ENCODE measurements at places on chromosomes 11 and 22.

DNA sequence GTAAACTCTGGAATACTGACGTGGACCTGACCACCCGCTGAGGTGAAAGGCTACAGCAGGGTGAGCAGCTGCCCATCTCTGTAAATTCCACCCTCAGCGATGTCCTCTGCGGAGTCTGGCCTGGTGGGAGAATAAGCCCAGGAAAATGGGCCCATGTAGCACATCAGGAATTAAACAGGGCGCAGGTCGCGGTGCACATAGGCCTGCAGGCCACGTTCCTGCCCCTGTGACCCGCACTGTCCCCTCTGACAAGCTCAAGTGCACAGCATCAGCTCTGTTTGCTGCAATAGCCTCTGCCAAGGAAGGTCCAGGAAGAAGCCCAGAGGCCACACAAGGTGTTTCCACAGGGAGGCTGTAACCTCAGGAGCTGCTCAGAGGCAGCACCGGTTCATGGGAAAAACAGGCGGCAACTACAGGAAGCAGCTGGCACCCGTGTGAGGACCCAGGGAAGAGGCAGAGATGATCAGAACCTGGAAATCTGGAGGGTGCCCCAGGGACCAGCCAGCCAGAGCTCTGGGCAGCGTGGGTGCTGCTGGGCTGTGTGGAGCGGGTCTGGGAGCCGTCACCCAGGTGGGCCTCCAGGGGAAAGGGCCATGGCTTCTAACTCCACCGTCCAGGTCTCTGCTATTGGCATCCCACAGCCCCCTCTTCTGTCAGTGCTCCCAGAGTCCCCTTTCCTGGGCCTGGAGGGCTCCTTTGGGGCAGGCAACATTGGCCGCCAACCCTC is 808 bp upstream of the IFITM2 start:
- no peak for DNase-seq

GRCh38 chr11:46380340-46381047 is 975 bp upstream of the MDK start:
- DNase-seq: no peak

DNA sequence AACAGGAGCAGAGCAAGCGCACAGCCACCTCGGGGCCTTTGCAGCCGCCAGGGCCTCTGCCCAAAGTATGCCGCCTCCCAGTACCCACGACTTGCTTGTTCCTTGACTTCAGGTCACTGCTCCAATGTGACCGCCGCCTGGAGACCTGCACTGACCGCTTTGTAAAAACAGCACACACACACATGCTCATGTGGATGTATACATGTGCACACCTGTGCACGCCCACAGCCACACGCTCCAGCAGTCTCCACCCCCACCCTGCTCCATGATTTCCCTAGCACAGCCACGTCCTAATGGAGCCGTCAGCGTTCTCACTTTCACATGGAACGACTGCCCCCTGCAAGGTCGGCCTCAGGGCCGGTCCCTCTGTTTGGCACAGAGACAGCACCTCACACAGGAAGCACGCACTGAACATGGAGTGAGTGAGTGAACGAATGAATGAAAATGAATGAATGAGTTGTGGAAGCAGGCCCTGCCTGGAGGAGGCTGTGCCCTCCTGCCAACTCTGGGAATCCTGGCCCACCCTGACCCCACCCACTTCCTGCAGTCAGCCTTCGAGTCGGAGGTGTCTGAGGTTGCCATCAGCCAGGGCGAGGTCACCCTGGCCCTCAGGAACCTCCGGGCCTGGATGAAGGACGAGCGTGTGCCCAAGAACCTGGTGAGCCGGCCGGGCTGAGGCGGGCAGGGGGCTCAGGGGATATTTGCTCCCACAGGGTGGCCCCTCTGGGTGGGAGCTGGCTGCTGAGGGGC is 8.0 kb downstream of the ALDH3B1 start:
- no peak for DNase-seq

GRCh38 chr11:120589376-120589775 is 77.8 kb downstream of the GRIK4 start:
- no peak for DNase-seq

DNA sequence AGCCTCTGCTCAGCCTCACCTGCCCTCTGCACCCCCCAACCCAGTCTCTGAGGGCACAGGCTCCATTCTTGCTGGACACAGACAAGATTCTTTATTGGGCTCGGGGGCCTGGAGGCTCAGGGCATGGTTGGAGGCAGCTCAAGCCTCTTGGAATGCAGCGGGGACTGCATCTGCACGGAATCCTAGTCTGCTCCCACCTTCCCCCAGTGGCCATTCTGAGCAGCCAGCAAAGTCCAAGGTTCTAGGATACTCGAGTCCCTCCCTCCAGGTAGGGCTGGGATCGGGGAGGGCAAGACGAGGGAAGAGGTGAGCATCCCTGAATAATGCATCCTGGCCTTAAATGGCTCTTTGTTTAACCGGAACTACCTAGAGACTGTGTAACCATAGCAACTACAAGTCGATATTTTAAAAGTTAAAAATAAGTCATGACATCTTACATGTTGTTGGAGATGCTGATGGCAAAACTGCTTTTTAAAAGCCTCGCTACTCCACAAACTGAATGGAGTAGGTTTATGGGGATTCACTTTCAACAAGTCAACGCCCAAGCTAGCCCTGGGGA is 10.7 kb upstream of the IGSF22 start:
- DNase-seq: no peak

DNA sequence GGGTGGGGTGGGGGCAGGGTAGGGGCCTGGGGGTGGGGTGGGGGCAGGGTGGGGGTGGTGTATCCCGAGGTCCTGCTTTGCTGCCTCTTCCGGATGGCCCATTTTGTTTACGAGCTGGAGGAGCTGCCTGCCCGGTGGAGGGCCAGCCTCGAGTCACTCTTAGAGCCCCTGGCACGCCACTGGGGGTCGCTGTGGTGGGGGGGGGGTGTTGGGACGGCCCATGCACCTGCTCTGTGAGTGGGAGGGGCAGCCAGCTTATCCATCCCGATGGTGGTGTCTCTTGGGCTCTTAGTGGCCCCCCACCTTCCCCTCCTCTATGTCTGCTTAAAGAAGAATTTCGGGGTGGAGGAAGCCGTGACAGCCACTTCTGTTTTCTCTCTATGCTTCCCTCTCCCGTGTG is 24.6 kb downstream of the MRGPRD start:
- DNase-seq: no peak

- no peak for DNase-seq
Observed at GRCh38 chr11:121417055-121417551, 35.0 kb upstream of the SORL1 start.

DNA sequence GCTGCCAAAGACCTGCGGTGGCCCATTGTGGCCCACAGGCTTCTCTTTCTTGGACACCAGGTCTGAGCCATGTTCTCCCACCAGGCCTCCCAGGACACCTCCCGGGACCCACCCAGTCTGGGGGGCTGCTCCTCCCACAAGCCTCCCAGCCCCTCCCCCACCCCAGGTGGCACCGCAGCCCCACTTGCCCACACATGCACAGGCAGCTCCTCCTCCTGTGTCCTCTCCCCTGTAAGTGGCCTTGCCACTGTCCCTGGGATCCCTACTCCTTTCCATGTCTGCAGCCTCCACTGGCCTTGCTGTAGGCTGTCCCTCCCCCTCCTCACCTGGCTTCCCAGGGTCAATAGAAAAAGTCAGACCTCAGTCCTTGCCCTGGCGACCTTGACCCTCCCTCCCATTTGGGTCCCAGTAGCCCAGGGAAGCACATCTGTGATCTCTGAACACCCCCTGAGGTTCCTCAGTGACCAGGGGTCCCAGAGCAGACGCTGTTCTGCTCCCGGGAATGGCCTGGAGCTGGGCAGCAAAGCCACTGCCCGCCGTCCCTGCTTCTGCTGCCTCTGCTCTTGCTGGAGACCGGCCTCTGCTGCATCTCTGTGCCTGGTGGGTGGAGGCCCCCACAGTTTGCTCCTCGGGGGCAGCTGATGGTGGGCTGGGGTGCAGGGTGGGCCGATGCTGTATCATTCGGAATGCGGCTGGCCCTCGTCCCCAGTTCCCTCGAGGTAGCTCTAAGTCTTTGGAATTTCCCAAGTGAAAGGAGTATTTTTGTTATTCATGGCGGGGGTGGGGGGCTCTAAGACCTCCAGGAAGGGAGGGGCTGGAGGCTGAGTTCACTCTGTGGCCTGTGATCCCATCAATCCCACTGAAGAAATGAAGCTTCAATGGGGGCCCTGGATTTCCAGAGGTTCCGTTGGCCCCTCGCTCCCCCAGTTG is 43.6 kb downstream of the ARHGAP8 start:
- no peak for DNase-seq

- no peak for DNase-seq
Observed at GRCh38 chr11:9838229-9838628, 174.4 kb downstream of the SWAP70 start.

GRCh38 chr22:33524511-33525260 is 395.6 kb downstream of the LARGE1 start:
- DNase-seq: no peak

GRCh38 chr11:30046578-30046945 is 29.7 kb upstream of the KCNA4 start:
- DNase-seq: no peak

GRCh38 chr22:29126670-29127395 is 54.0 kb downstream of the KREMEN1 start:
- DNase-seq: no peak
